ENCODE measurements at places on chromosomes 5 and 9.

- DNase-seq: no peak
Measured at GRCh38 chr5:14206028-14206725, 63.0 kb downstream of the TRIO start.

- peak; percentile 15 for DNase-seq
Measured at GRCh38 chr9:113151696-113152630, 1.2 kb downstream of the SLC31A2 start.

DNA sequence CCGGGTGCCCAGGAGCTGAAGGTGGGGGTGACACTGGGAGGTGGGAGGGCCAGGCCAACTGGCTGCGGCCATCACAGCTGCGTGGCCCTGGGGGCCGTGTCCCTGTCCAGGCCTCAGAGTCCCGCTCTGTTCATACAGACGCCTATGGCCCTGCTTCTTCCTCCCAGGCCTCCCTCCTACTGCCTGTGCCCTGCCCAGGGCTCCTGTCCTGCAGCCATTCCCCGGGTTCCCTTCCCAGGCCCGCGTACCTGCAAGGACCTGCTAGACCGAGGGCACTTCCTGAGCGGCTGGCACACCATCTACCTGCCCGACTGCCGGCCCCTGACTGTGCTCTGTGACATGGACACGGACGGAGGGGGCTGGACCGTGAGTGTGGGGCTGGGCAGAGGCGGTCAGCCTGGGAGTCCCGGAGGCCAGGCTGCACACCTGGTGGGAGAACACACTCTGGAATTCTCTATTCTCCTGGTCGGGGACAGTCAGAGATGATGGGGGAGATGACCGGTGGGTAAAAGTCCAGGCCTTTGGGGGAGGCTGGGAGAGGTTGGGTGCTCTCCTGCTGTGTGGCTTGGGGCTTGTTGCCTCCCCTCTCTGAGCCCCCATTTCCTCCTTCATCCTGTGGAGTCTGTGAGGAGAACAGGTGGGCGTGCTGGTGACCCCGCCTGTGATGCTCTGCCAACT is 4.5 kb downstream of the FCN2 start:
- DNase-seq: no peak

DNA sequence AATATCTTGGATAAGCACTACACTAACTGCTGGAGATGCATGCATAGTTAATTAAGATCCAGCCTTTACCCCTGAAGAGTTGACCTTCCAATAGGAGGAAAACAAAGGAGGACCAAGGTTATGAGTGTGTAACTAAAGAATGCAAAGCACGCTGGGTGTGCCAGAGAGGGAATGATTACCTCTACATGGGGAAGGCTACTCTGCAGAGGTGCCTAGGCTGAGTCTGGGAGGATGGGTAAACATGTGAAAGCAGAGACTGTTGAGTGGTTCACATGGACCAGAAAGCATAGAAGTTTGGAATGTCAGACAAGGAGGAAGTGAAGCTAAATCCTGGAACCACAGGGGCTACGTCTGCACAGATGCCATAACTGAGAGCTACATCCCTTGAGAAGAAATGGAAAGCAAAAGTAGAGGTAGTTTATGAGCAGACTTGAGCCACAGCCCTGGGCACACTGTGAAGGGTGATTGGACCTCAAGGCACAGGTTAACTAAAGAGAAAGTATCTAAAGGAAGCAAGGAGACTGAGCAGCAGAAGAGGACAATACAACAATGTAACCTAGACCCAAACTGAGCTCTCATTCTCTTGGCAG is 176.2 kb downstream of the DENND1A start:
- no peak for DNase-seq

- no peak for DNase-seq
Measured at GRCh38 chr5:994821-995220, 13.8 kb upstream of the NKD2 start.

- no peak for DNase-seq
Measured at GRCh38 chr5:136242136-136242535, 49.2 kb upstream of the SMIM32 start.

All from CD4-positive, alpha-beta T cell treated with Interleukin-10 for 1 hour (primary cell).